ENCODE measurements at places on chromosomes 12 and 14. TPM values are rescaled to one million over a fixed set of nuclear protein-coding genes. Genes with fewer than 3 reads are reported as not detected.
A peak's percentile ranks its signal among the peaks of the same experiment; 100 is the strongest.

The BCL2L14 gene
- 1.3 TPM for total RNA-seq

GRCh38 chr14:26621807-26622560 lies 24.2 kb upstream of the NOVA1 start:
- H3K36me3 ChIP-seq = no peaks in the 10 kb centered on the region
- DNase-seq = no peak
- no peak overlapping the region for H3K4me3 ChIP-seq
- no peak overlapping the region for H3K27ac ChIP-seq
- no peaks in the 10 kb centered on the region for H3K4me1 ChIP-seq

DNA sequence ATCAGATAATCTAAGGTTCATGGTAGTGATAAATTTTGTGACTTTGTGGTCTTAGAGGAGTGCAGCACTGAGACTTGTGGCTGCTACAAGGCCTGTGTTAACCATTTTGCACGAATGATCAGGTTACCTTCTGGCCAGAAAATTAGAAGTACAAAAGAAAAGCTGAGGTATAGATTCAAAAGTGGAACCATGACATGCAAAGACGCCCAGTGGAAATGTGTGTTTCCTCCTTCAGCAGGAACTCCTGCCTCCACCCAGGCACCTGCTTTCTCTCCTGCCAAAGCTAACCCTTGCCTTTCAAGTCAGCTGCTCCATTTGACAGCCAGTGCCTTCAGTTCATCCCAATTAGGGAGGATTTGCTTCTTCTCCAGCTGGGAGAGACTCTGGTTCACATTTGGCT lies 10.1 kb downstream of the PDE6H start:
- DNase-seq = no peak
- no peak overlapping the region for H3K4me3 ChIP-seq
- H3K4me1 ChIP-seq = peaks cover 37% of the 10 kb centered on the region
- no peaks in the 10 kb centered on the region for H3K27me3 ChIP-seq
- H3K36me3 ChIP-seq = no peaks in the 10 kb centered on the region

The RILPL2 gene
- 15.7 TPM for total RNA-seq

DNA sequence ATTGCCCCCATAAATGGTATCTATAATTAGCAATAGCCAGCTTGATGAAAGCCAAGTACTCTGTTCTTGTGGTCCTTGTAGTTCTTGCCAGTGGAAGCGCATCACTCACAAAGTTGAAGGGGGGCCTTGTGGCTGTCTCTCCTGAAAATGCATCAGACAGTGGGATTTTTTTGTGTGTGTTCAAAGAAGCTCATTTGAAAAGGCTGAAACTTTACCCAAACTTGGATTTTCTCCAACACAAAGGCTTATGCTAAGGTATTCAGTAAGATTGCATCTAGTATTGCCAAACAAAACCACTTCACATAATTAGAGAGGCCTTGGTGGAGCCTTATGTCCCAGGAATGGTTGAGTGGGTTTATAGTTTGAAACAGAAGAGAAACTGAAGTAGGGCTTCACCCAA lies 216.7 kb upstream of the TMTC1 start:
- H3K36me3 ChIP-seq = no peaks in the 10 kb centered on the region
- no peak for DNase-seq
- H3K27me3 ChIP-seq = no peaks in the 10 kb centered on the region
- H3K4me3 ChIP-seq = no peak overlapping the region
- no peaks in the 10 kb centered on the region for H3K4me1 ChIP-seq

- DNase-seq = no peak
- H3K36me3 ChIP-seq = no peaks in the 10 kb centered on the region
- no peak overlapping the region for H3K4me3 ChIP-seq
- H3K4me1 ChIP-seq = no peaks in the 10 kb centered on the region
- H3K27me3 ChIP-seq = no peaks in the 10 kb centered on the region
- H3K27ac ChIP-seq = no peak overlapping the region
These were observed 235.2 kb upstream of the ARID2 start for GRCh38 chr12:45494279-45494678.

GRCh38 chr14:38042322-38042721 lies 165.4 kb upstream of the SSTR1 start:
- no peaks in the 10 kb centered on the region for H3K27me3 ChIP-seq
- no peak overlapping the region for H3K27ac ChIP-seq
- H3K36me3 ChIP-seq = no peaks in the 10 kb centered on the region
- DNase-seq = no peak

GRCh38 chr12:120116441-120116791 lies at the start of gene RAB35:
Gene RAB35, minus strand, starts transcription at chr12:120116753. Its CDS starts 103 bp downstream, at chr12:120116650.
- H3K27me3 ChIP-seq = no peaks in the 10 kb centered on the region
- peaks cover 22% of the 10 kb centered on the region for H3K36me3 ChIP-seq
- H3K27ac ChIP-seq = peak within 1 kb of the TSS; percentile 96
- H3K4me1 ChIP-seq = peaks cover 44% of the 10 kb centered on the region

DNA sequence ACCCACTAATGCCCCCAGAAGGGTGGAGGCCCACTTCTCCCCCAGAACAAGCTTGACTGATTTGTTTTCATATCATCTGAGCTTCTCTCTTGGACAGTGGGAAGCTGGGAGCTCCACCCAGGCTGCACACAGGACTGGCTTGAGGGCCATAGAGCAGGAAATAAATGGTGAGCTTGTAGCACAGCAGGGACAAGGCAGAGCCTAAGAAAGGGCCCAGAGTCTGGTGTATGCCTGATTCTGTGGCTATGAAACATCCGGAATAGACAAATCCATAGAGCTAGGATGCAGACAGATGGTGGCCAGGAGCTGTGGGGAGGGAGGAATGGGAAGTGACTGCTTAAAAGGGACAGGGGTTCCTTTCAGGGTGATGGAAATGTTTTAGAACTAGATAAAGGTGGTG lies 79.0 kb downstream of the ARL6IP4 start:
- no peaks in the 10 kb centered on the region for H3K36me3 ChIP-seq
- H3K4me3 ChIP-seq = no peak overlapping the region
- no peak for DNase-seq
- H3K27ac ChIP-seq = peak overlapping the region; percentile 66
- H3K27me3 ChIP-seq = no peaks in the 10 kb centered on the region

The NINJ2 gene
- 12.5 TPM for total RNA-seq

DNA sequence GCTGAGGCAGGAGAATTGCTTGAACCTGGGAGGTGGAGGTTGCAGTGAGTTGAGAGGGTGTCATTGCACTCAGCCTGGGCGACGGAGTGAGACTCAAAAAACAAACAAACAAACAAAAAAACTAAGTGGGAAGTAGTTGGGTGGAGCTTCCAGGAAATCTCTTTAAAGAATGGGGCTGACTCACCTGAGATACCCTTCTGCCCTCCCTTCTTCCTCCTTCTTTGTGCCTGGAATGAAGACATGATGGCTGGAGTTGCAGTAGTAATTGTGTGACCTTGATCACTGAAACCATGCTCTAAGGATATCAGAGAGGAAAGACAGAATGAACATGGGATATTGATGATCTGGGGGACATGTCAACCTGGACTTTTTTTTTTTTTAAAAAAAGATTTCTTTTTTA lies 87.6 kb upstream of the MED13L start:
- H3K27ac ChIP-seq = no peak overlapping the region
- H3K4me1 ChIP-seq = peaks cover 12% of the 10 kb centered on the region
- peak; percentile 4 for DNase-seq

The NID2 gene
- total RNA-seq = 8.7 TPM

- H3K27me3 ChIP-seq = no peaks in the 10 kb centered on the region
- no peaks in the 10 kb centered on the region for H3K4me1 ChIP-seq
- no peak overlapping the region for H3K27ac ChIP-seq
- no peaks in the 10 kb centered on the region for H3K36me3 ChIP-seq
- no peak overlapping the region for H3K4me3 ChIP-seq
These were observed 39.5 kb downstream of the L2HGDH start for GRCh38 chr14:50272498-50272897.

DNA sequence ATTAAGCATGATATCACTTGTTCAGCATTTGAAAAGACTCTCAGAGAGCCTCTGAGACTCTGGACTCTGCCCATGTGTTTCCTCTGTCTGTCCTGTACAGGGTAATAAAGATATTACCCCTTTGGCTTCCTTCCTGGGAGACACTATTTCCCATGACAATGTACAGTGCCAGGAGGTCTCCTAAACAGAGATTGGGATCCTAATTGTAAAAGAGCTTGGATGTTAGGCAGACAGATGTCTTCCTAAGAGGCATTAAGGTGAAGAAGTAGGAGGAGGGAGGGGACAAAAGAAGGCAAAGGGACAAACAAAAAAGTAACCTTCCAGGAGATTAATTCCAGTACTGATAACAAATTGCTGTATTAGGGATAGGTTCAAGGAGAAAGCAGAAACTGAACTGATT lies 45.5 kb upstream of the NAV3 start:
- no peaks in the 10 kb centered on the region for H3K4me1 ChIP-seq
- no peak for DNase-seq
- H3K36me3 ChIP-seq = no peaks in the 10 kb centered on the region
- H3K4me3 ChIP-seq = no peak overlapping the region

GRCh38 chr14:55336691-55337090 lies 65.5 kb downstream of the FBXO34 start:
- DNase-seq = no peak
- peak overlapping the region; percentile 30 for H3K27ac ChIP-seq

The ADCY6 gene
- 13.7 TPM for total RNA-seq

The CCDC197 gene
- not detected for total RNA-seq

GRCh38 chr12:66398931-66399910 lies 96.9 kb downstream of the HELB start:
- H3K4me3 ChIP-seq = no peak overlapping the region
- no peak for DNase-seq
- no peaks in the 10 kb centered on the region for H3K27me3 ChIP-seq
- H3K36me3 ChIP-seq = no peaks in the 10 kb centered on the region

GRCh38 chr14:103332143-103332919 lies 1.7 kb upstream of the EIF5 start:
- peaks cover 17% of the 10 kb centered on the region for H3K36me3 ChIP-seq
- H3K4me3 ChIP-seq = no peak overlapping the region
- H3K27ac ChIP-seq = peak overlapping the region; percentile 100
- no peak for DNase-seq

DNA sequence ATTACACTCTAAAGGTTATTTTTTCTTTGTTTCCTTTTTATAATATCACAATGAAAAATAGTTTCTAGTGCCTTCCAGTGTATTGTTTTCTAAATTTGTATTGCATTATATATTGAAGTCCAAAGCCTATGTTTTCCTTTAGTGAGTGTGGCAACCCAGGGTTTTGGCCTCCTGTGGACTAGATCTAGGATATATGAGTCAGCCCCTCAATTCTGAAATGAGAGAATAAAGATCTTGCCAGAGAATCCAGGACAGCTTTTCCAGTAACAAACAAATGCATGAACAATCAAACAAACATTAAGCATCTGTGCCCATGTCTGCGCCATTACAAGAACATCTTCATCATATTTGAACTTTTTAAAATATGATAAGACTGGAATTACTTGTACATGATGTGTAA lies 70.7 kb upstream of the SSTR1 start:
- no peak overlapping the region for H3K4me3 ChIP-seq
- H3K36me3 ChIP-seq = no peaks in the 10 kb centered on the region
- no peak for DNase-seq
- H3K27me3 ChIP-seq = no peaks in the 10 kb centered on the region
- no peaks in the 10 kb centered on the region for H3K4me1 ChIP-seq

The NPFF gene
- total RNA-seq = not detected

GRCh38 chr12:112907415-112908157 lies 824 bp downstream of the OAS1 start:
- no peak for DNase-seq
- H3K4me3 ChIP-seq = peak overlapping the region; percentile 59
- H3K27ac ChIP-seq = peak overlapping the region; percentile 91
- peaks cover 4% of the 10 kb centered on the region for H3K36me3 ChIP-seq

The PTPN21 gene
- total RNA-seq = 4.8 TPM

The ASIC1 gene
- total RNA-seq = 1.3 TPM

DNA sequence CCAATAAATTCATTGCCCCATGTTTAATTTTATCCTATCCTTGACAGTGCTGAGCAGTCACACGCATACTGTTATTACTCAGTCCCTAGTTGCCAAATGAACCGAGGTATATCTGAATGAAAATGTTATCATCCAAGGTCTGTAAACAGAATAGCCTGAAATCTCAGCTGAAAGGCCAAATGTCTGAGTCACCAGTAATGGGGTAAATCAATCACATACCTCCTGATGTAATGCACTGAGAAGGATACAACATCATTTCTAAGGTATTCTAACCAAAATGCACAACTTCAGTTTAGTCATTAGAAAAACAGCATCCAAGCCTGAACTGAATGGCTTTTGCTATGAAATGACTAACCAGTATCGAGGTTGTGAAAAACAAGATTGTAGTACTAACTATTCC lies 228.6 kb downstream of the DPF3 start:
- DNase-seq = no peak
- H3K36me3 ChIP-seq = no peaks in the 10 kb centered on the region
- no peak overlapping the region for H3K27ac ChIP-seq
- no peaks in the 10 kb centered on the region for H3K4me1 ChIP-seq

The HAL gene
- 9.7 TPM for total RNA-seq

The ARMH4 gene
- 1.3 TPM for total RNA-seq

The RAD9B gene
- total RNA-seq = 1.4 TPM

GRCh38 chr14:99331811-99332210 lies 59.8 kb upstream of the BCL11B start:
- H3K27ac ChIP-seq = no peak overlapping the region
- no peaks in the 10 kb centered on the region for H3K27me3 ChIP-seq
- H3K4me3 ChIP-seq = no peak overlapping the region
- H3K36me3 ChIP-seq = no peaks in the 10 kb centered on the region
- no peaks in the 10 kb centered on the region for H3K4me1 ChIP-seq
- peak; percentile 38 for DNase-seq

The GNB3 gene
- total RNA-seq = 2.6 TPM

The SERPINA12 gene
- total RNA-seq = not detected

DNA sequence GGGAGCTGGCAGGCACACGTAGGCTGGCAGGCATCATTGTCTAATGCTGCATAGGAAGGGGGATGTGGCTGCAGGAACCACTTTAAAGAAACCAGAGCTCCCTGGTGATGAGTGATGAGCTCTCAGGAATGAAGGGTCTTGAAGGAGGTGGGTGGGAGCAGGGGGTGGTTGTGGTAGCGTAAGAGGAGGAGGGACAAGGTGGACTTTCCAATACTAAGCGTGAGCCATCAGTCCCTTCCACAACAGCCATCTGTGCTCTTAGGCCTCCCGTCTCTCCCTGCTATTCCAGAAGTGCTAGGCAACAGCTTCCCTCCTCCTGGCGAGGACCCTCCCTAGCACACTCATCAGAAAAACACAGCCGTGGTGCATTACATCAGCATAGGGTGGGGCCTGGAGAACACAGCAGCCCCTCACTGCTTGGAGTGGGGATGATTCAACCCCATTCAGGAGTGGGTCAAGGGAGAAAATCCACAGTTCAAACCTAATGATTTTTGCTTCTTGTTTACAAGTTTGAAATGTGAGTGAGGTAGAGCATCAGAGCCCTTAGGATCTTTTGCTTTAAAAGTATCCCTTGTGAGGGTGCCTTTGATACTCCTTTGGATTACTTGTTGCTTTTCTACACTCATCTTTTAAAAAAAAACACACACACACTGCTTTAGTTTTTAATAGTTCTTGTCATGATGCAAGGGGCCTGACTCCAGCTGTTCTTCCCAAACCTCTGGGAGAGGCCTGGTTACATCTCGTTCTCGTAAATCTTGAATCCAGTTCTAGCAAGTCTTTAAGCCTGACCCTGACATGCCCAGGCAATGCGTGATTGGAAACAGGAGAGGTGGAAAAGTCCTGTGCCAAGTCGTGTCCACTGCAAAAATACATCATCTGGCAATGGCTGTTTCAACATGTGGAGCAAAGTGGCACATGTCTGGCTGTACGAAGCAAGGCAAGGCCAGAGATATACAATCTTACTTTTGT lies 356.4 kb upstream of the DDHD1 start:
- H3K36me3 ChIP-seq = no peaks in the 10 kb centered on the region
- DNase-seq = no peak
- H3K4me1 ChIP-seq = no peaks in the 10 kb centered on the region
- no peak overlapping the region for H3K27ac ChIP-seq
- H3K4me3 ChIP-seq = no peak overlapping the region

GRCh38 chr14:54446161-54446693 lies 5.1 kb upstream of the CNIH1 start:
- H3K27me3 ChIP-seq = no peaks in the 10 kb centered on the region
- H3K4me3 ChIP-seq = no peak overlapping the region
- no peak for DNase-seq
- H3K4me1 ChIP-seq = peaks cover 50% of the 10 kb centered on the region

The KRT82 gene
- not detected for total RNA-seq

Data from spleen (tissue), 13 donors.